ENCODE measurements at places on chromosomes 3 and 15.

DNA sequence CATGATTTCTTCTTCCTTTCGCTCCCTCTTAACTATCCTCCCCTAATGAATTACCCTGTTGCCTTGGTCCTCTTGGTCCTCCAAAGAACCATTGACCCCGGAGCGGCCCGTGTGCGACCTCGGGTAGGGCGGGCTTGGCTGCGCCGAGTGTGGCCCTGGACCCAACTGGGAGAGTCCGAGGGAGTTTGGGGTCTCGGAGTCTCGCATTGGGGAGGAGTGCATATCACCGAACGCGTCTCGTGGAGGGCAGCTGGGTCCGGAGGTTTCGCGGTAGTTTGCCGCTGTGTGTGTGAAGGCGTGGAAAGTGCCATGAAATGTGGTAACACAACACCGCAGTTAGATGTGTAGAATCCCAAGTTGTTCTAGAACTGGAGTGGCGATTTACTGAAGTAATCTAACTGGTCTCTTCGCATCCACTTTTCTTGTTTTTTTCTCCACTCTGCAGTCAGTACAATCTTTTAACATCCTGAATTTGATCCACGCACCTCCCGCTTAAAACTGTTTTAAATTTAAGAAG lies 363 bp downstream of the GTF2E1 start:
- no peak for DNase-seq

GRCh38 chr15:34078900-34079299 lies 22.8 kb downstream of the EMC7 start:
- no peak for DNase-seq

DNA sequence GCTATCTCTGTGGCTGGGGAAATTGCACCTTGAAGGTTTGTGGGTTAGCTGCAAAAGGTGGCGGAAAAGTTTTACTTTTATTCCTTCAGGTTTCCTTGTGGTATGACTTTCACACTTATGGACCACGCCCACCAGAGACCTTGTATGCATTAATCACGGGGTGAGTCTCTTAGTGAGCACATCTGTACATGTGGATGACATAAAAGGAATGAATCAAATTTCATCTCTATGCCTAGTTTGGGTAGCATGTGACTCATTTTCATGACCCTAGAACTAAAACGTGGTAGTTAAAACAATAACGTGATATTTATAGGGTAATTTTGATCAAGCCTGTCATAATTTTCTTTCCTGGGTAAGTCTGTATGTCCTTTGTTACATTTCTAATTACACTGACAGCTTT lies 141.7 kb downstream of the PDCD6IP start:
- DNase-seq: no peak

GRCh38 chr15:39752246-39752645 lies 30.4 kb downstream of the FSIP1 start:
- no peak for DNase-seq

- no peak for DNase-seq
Measured at GRCh38 chr15:77575203-77575934, 57.3 kb downstream of the LINGO1 start.

DNA sequence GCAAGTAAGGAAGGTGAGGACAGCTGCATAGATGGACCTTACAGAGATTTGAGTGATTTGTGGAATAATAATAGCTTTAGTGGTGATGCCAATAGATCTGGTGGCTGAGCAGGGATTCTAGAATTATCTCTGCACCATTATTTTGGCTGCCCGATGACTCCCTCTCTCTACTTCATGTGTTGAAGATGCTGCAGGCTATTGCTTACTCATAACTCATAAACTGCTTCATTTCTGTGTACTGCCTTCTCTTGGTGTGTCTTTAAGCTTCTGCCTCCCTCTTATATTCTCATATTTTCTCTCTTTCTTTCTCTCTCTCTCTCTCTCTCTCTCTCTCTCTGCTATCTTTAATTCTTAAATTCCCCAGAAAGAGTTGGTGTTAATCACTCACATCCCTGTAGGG lies 256.0 kb upstream of the TRIM42 start:
- DNase-seq: no peak

All from GM06990 (cell line).